ENCODE measurements at places on chromosomes 3 and 15.

GRCh38 chr3:50208677-50209344 lies 3.7 kb downstream of the SLC38A3 start:
- DNase-seq, result no peak

DNA sequence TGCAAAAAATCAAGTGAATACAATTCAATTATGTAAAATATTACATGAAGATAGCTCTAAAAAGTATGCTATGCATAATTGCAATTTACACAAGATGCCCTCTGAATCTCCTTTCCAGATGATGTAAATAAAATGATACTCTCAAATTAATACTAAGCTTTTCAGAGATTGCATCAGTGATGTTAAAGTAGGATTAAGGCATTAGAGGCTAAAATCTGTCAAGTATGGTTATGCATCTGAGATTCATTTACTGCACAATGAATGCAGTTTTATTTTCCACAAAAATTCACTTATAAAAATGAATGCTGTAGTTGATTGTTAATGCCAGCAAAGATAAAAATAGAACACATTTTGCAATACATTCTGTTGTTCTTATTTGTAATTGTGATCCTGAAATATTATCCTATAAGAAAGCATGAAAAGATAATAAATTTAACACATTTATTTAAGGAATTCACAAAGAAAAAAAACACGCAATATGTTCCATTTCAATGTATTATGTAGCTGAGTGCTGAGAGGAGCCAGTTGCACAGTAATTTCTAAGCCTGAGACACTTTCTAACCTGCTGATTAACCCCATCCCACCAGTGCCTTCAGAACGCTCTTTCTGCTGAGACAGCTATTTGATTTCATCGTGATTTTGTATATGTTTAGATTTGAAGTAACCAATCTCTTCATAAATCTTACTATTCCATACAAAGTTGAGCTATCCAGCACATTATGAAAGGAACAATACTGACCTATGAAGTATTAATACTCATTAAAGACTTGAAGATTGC lies 224.4 kb downstream of the CADM2 start:
- no peak for DNase-seq

- peak; percentile 32 for DNase-seq
Observed at GRCh38 chr3:178320456-178321351, 215.5 kb upstream of the KCNMB2 start.

GRCh38 chr15:91252322-91252721 lies 152.3 kb downstream of the SV2B start:
- DNase-seq, result no peak

DNA sequence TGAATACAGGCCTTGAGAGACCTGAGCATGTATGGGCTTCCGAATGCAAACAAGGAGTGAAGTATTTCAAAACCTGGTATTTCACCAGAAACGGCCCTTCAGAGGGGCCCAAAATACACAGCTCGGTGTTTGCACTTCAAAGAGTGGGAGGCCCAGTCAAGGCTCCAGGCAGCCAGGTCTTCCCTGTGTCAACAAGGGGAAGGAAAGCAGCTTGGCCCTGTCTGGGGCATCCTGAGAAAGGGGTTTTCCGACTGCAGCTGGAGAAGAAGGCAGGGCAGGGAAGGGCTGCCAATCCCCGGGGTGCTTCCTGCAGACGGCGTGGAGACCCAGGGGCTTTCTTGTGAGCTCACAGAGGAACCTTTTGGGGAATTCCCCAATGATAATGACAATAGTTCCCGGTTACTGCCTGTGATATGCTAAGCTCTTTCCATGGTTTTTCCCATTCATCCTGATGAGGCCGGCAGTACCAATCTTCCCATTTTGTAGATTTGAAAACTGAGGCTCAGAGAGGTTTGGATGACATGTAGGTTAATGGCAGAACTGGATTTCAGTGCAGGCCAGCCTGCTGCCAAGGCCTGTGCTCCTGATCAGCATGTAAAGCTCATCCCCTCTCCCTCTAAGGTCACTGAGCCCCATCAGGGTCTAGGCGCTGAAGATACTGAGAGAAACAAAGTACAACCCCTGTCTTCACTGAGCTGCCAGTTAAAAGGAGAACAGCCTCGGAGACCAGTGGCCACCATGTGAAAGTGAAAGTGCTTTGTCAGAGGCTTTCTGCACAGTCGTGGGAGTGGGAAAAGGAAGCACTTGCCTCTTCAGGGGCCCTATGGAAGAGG lies 43.0 kb upstream of the TLE3 start:
- DNase-seq, result no peak

- no peak for DNase-seq
Observed at GRCh38 chr3:113272385-113272779, 61.0 kb downstream of the BOC start.

GRCh38 chr15:89075846-89076245 lies 12.4 kb upstream of the ABHD2 start:
- DNase-seq, result no peak

DNA sequence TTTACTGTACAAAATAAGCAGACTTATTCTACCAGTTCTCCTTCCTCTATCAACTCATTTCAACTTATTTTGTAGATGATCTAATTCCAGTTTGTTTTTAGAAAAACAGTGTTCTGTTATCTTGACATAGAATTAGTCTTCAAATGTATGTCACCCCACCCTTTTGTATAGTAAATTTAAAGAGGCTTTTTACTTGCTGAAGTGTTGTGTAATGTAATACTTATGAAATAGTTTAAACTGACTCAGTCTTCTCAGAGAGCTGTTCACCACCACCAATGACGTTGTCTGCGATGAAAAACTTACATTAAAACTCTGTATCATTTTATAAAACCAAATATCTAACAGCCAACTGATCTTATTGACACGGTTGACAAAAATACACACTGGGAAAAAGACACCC lies 82.9 kb downstream of the RAP2B start:
- no peak for DNase-seq

- no peak for DNase-seq
Observed at GRCh38 chr15:59399465-59400102, 26.9 kb upstream of the MYO1E start.

DNA sequence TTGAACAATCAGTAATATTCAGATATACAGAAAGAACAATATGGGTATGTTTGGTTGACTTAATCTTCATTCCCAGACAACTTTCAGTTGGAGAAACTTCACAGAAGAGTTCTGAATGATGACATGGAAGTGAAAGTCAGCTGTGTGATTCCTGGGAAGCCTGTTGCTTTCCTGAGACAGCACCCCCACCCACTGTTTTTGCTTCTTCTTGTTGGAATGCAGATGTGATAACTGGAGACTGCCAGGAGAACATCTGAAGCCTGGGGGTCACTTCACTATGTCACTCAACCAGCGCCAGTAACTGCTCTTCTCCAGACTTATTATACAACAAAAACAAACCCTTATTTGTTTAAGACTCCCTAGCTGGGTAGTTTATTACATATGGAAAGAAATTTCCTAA lies 599.4 kb downstream of the ZIC1 start:
- no peak for DNase-seq

- DNase-seq, result no peak
Observed at GRCh38 chr15:41882689-41883483, 11.0 kb downstream of the SPTBN5 start.

GRCh38 chr3:71579935-71580406 lies 3.6 kb downstream of the FOXP1 start:
- DNase-seq, result no peak

GRCh38 chr15:50879016-50879617 lies 29.4 kb upstream of the AP4E1 start:
- no peak for DNase-seq

DNA sequence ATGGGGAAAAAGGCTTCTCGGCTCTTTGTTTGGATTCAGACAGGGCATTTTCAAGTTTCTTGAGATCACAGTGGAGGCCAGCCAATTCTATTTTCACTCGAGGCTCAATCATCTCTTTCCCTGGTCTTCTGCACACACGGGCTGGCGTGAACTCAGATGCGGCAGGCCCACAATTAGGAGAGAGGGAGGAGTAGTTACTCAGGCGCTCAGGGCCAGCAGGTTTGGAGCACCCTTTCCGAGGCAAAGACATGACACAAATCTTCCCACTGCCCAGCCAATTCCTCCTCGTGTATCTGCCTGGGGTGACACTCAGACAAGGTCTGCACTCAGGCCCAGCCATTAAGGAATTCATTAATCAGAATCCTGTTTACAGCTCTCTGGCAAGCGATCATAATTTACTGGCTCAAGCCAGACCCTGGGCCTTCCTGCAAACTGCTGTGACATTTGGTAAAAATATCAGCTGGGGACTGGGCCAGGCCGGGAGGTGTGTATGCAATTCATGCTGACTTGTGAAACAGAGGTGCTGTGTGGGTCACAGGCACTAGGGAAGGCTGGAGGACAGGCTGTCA lies 68.1 kb upstream of the TLE3 start:
- peak; percentile 38 for DNase-seq

- no peak for DNase-seq
Observed at GRCh38 chr3:4551794-4552442, 58.8 kb downstream of the ITPR1 start.

DNA sequence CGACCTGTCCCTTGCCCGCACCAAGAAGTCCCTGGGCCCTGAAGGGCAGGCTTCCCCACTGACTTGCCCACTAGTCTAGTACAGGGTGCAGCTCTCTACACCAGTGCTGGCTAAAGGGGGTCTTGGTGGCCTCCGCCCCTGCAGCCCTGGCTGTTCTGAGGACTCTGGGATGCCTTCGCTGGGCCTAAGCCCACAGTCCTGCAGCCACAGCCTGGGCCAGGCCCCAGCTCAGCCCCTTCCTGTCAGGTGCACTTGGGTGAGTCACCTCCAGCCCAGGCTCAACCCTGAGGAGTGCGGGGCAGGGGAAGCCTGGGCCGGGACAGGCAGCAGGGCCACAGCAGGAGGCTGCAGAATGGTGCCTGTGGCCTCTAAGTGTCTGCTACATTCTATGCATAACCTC lies 971 bp downstream of the C3orf22 start:
- DNase-seq, result peak; percentile 1

DNA sequence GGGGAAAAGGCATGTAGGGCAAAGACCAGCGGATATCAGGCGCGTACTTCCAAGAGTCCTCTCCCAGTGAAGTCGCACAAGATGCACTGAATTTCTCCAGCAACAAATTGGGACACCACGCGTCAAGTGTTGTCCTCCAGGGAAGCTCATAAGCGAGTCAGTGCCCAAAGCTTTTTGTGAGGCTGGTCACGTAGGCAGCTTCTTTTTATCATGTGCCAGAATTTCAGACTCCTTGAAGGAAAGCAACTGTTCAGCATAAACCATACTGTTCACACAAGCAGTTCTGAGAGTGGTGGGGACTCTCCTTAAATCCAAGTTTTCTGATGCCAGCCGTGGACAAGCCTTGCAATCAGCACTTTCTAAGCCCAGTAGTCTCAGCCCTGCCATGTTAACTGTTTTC lies 10.1 kb upstream of the FSTL1 start:
- no peak for DNase-seq

- DNase-seq, result peak; percentile 49
Observed at GRCh38 chr3:49006408-49007067, 653 bp upstream of the WDR6 start.

DNA sequence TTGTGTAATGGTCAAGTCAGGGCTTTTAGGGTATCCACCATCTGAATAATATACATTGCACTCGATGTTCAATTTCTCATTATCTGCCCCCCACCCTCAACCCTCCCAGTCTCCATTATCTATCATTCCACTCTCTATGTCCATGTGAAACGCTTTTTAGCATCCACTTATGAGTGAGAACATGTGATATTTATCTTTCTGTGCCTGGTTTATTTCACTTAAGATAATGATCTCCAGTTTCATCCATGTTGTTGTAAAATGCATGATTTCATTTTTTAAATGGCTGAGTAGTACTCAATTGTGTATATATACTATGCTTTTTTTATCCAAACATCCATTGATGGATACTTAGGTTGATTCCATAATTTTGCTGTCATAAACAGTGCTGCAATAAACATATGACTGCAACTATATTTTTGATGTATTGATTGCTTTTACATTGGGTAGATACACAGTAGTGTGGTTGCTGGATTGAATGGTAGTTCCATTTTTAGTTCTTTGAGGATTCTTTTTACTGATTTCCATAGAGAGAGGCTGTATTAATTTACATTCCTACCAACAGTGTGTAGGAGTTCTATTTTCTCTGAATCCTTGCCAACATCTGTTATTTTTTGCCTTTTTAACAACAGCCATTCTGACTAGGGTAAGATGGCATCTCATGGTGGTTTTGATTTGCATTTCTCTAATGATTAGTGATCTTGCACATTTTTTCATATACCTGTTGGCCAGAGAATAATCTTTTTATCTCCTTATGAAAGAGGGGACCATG lies 332.9 kb upstream of the TGFBR2 start:
- DNase-seq, result no peak

- no peak for DNase-seq
Observed at GRCh38 chr3:56800832-56801661, 702 bp downstream of the ARHGEF3 start.

DNA sequence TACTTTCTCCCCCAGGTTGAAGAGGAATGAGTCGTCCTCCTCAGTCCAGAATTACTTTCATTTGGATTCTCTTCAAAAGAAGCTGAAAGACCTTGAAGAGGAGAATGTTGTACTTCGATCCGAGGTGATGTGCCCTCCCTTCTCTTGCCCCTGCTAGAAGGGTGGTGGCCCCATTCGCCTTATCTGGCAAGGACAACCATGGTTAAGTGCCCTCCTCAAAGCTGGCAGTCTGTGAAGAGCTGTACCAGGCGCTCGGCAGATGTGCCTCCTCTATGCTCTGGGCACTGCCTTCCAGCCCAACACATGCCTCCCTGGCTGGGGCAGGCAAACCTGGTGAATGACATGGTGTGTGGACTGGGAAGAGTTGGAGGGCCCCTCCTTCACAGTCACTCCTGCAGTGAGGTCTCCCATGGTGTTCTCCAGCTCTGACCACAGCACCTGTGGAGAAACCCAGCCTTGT lies 77.0 kb downstream of the CCK start:
- peak; percentile 51 for DNase-seq

DNA sequence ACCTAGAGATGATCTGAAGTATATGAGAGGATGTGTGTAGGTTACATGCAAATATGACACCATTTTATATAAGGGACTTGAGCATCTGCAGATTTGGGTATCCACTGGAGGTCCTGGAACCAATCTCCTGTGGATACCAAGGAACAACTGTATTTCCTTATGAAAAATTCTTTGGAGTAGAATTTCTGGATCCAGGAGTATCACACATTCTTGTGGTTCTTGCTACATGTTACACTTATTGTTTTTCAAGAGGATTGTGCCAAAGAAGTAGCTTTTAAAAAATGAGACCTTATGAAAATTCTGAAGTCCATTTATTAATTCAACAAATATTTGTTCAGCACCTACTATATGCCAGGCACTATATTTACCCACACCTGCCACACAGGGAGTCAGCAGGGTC lies 15.7 kb upstream of the TBC1D23 start:
- DNase-seq, result no peak

GRCh38 chr15:65804252-65804931 lies 12.3 kb upstream of the DENND4A start:
- DNase-seq, result no peak
